ENCODE measurements at places on chromosomes 3 and 15. TPM values are rescaled to one million over a fixed set of nuclear protein-coding genes. Genes with fewer than 3 reads are reported as not detected.

DNA sequence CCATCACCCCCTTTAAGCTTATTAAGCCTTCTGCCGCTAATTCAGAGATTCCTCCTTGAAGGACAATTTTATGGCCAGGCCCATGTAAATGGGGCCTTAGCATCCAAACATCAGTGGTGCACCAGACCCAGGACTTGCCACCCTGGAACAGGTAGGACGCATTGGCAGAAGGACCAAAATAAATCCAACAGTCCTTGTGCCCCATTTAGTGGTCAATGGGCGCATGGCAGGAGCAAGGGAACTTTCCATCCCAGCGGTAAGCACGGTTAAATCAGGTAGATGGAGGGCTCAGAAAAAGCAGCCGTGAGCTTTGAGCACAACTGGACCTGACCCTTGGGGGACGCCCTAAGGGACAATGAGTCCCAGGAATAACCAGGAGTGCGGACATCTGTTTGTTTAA is 540.8 kb upstream of the ROBO1 start:
- H3K4me1 ChIP-seq = no peaks in the 10 kb centered on the region
- no peak overlapping the region for H3K27ac ChIP-seq
- DNase-seq = no peak
- no peak overlapping the region for H3K4me3 ChIP-seq
- no peaks in the 10 kb centered on the region for H3K36me3 ChIP-seq

- peaks cover 85% of the 10 kb centered on the region for H3K4me1 ChIP-seq
- DNase-seq = no peak
- H3K27ac ChIP-seq = no peak overlapping the region
- H3K27me3 ChIP-seq = no peaks in the 10 kb centered on the region
- H3K4me3 ChIP-seq = no peak overlapping the region
These were observed 45.0 kb upstream of the SACM1L start for GRCh38 chr3:45644063-45644790.

GRCh38 chr3:190695994-190696393 is 166.5 kb downstream of the GMNC start:
- no peak overlapping the region for H3K27ac ChIP-seq
- H3K27me3 ChIP-seq = no peaks in the 10 kb centered on the region
- H3K4me3 ChIP-seq = no peak overlapping the region
- no peaks in the 10 kb centered on the region for H3K36me3 ChIP-seq

Gene SLC22A14
- 1.2 TPM for total RNA-seq

Measured in tibial nerve (tissue), 4 donors.